ENCODE measurements at places on chromosomes 1 and 21. TPM values are rescaled to one million over a fixed set of nuclear protein-coding genes. Genes with fewer than 3 reads are reported as not detected.

Gene CEP104
- total RNA-seq, result 22.8 TPM

DNA sequence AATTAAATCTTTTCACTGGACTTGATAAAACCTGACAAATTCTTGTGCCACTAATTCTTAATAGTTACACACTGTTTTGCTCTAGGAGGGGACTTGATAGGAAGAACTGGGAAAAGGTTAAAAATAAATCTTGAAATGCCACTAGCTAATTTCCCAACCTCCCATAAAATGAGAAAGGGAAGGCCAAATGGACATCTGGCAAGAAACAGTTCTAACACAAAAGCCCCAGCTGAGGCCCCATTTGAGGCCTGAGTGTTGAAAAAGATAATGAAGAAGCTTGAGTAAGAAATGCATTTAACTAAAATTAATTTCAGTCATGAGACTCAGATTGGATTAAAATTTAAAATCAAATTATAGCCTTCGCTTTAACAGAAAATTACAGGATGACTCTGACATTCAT is 11.2 kb upstream of the RAP1GAP start:
- DNase-seq, result no peak

Gene DISP1
- 0.84 TPM for total RNA-seq

Gene PPP1R8
- total RNA-seq, result 81.5 TPM

Gene PAX7
- not detected for total RNA-seq

Gene KRTAP10-7
- total RNA-seq, result not detected

GRCh38 chr1:69506311-69506710 is 61.4 kb upstream of the LRRC7 start:
- DNase-seq, result no peak

Gene ATP1A2
- total RNA-seq, result not detected

- no peak for DNase-seq
Measured at GRCh38 chr1:43293176-43293575, 7.6 kb upstream of the TIE1 start.

Gene PTPRC
- 0.23 TPM for total RNA-seq

GRCh38 chr1:1809489-1809888 is 31.2 kb upstream of the NADK start:
- no peak for DNase-seq

Gene LCE3D
- total RNA-seq, result not detected

Gene CDK18
- 0.87 TPM for total RNA-seq

- DNase-seq, result no peak
Measured at GRCh38 chr1:147786536-147786935, 26.1 kb upstream of the GJA5 start.

DNA sequence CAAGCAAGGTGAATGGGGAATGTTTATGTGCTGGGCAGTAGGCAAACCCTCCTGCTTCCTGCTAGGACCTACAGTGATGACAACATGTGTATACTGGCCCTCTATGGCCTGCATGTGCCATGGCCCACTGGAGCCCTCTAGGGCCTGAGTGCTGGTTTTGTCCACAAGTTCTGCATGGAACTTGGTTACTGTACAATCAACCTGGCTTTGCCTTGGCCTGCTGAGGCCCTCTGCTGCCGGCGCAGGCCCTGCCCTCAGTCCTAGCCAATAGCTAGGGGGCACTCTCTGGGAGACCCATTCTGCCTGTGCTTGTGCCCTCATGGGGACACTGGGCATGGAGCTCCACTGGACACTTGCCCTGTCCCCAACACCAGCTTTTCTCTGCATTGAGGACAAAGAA is 138.6 kb upstream of the NGF start:
- DNase-seq, result peak; percentile 35

Gene OR2G6
- not detected for total RNA-seq

Gene PDE9A
- total RNA-seq, result 0.02 TPM

DNA sequence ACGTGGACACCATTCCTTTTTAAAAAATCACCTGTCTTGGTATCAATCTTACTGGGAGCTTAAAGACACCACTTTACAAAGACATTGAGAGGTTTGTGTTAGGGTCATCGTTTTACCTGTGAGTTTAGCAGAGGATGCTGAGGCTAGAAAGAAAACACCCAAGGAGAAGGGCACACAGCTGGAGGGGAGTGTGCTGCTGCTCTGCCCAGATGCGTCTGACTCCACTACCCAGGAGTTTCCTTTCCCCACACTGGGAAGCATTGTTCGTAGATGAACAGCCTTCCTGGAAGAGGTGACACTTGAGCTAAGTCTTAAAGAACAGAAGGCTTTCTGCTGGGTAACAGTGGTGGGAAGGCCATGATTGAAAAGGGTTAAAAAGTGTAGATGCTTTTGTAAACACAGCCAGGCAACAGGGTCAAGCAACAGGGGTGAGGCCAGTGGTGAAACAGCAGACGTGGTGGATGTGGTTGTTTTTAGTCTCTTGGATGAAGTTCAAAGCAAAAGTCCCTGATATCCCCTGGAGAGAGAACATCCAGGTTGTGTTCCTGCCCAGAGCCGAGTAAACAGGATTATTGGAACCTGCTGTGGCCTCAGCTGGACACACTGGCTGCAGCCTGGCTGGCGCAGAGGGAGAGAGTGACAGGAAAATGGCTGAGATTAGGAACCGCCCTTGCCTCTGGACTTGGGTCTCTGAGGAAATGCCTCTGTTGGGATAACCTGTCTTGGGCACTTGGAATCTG is 198.6 kb upstream of the JUN start:
- DNase-seq, result no peak

Gene CFAP45
- 4.2 TPM for total RNA-seq

GRCh38 chr1:107250169-107250568 is 109.3 kb downstream of the NTNG1 start:
- peak; percentile 89 for DNase-seq

Gene C4BPA
- total RNA-seq, result not detected

DNA sequence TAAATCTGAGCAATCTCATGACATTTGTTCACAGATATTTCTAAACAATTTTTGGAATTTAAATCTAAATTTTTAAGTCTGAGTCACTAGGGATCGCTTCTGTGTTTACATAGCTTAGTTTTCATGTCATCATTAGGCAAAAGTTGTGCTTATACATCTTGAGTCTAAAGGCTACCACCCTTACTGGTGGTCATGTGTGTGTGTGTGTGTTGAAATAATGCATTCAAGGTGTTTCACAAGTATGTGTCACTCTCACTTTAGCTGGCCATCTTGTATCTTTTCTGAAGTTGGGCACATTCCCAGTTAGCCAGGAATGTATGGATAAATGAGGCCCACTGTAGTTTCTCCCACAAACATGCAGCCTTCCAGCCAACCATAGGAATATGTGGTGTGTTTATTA is 1162.5 kb upstream of the PRMT6 start:
- DNase-seq, result peak; percentile 27

DNA sequence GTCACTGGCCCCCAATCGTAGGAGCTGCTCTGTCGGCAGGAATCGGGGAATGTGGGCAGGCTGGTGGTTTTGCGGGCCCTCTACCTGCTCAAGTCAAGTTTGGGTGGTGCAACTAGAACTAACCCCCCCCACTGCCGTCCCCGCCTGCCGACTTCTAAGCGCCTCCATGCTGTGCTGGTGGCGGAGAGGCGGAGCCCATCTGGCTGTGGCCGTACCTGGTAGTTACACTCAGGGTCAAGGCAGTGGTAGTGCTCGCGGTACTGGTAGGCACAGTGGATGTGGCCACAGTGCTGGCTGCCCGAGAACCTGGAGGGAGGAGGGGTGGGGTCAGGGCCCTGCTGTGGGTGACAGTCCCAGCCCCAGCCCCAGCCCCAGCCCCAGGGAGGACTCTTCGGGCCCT is 140.0 kb downstream of the CASZ1 start:
- DNase-seq, result no peak

GRCh38 chr1:62218604-62219003 is 24.0 kb downstream of the L1TD1 start:
- peak; percentile 27 for DNase-seq

DNA sequence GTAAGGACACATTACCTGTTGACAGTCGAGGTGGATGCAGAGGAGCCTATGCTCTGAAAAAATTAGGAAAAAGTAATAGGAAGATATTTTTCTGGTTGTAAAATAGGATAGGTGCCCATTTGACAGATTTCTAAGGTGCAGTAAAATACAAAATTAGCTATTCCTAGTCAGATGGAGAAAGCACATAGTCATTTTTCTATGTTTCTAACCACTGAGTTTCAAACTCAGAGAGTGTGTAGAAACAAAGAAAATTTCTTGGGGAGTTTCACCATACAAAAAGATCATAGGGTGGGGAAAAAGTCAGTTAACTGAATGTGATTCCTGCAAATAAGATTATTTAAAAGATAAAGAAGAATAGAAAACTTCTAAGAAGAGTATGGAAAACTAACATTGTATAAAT is 666.9 kb downstream of the KCNT2 start:
- DNase-seq, result no peak

DNA sequence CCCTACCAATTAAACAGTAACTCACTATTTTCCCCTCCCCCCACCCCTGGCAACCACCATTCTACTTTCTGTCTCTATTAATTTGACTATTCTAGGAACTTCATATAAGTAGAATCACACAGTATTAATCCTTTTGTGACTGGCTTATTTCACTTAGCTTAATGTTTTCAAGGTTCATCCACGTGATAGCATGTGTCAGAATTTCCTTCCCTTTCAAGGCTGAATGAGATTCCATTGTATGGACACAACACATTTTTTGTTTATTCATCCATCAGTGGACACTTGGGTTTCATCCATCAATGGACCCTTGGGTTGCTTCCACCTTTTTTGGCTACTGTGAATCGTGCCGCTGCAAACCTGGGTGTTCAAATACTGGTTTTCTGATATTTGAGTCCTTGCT is 41.7 kb downstream of the EIF2D start:
- no peak for DNase-seq

- DNase-seq, result no peak
Measured at GRCh38 chr1:202711949-202712635, 1.8 kb upstream of the SYT2 start.

GRCh38 chr1:116940814-116941599 is 31.3 kb downstream of the PTGFRN start:
- DNase-seq, result no peak

- no peak for DNase-seq
Measured at GRCh38 chr21:29175408-29176134, 45.1 kb downstream of the MAP3K7CL start.

GRCh38 chr1:41416552-41417334 is 55.5 kb downstream of the FOXO6 start:
- DNase-seq, result peak; percentile 76

GRCh38 chr1:204947338-204947737 is 76.7 kb downstream of the NFASC start:
- no peak for DNase-seq

DNA sequence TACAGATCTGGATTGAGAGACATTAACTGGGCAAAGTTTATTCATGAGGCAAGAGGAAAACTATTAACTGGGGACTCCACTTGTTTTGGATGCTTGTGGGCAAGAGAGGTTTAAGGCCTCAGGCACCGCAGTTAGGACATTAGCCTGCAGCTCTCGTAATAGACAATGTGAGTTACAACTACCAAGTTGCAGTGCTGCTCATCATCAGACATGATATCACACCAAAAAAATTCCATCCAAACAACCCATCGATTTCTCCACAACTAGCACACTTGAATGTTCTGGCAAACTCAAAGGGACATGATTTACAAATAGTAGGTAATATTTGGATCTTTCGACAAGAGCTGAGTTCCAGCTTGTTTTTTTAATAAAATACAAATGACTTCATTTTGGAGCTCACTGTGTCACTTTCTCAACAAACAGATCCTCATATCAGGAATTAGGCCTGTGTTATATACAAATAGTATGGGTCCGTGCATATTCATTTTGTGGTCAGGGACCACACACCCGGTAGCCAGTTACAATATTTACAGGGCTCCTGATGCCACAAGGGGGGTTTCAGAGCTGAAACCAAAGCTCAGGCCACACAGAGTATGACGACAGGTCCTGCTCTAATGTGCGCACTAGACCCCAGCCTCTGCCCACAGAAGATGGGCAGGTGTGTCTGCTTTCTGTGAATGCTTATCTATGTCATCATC is 128.0 kb downstream of the TGFBR3 start:
- no peak for DNase-seq

GRCh38 chr1:12147201-12147701 is 19.5 kb upstream of the TNFRSF1B start:
- DNase-seq, result no peak

DNA sequence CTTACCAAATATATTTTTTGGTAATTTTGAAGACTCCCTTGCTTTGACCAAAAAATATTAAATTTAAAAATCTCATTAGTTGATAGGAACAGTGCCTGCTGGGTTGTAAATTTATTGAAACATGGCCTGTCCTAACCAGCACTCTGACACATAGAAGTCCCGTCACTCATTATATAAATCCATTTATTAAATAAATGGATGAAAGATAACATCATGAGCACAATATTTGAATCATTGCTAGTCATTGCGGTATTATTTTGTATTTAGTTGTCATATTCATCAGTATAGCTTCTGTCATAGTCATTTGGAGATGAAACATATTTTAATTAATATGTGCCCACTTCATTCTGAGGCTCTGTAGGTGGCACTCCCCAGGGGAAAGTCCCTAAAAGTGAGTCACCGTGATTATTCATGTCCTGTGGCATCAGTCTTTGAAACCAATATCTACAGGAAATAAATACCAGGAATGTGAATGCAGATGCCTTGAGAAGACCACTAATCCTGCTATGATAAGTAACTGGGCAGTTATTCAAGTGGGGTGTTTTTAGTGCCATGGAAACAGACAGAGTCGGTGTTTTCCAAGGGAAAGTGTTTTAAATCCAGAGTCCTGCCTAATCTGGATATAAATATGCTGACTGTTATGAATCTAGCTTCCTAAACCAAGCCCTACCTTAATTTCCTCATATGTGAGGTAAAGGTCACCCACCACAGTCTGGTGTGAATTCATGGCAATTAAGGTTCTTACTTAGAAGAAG is 302.0 kb downstream of the DUSP10 start:
- DNase-seq, result peak; percentile 99

- DNase-seq, result no peak
Measured at GRCh38 chr1:63802109-63802508, 28.3 kb downstream of the ROR1 start.
